ENCODE measurements at places on chromosomes 16 and 17.

GRCh38 chr17:75346906-75347305, 57.7 kb upstream of the SLC25A19 start:
- no peak for DNase-seq

- no peak for DNase-seq
Measured at GRCh38 chr16:69927056-69927757, 23.9 kb upstream of the CLEC18A start.

DNA sequence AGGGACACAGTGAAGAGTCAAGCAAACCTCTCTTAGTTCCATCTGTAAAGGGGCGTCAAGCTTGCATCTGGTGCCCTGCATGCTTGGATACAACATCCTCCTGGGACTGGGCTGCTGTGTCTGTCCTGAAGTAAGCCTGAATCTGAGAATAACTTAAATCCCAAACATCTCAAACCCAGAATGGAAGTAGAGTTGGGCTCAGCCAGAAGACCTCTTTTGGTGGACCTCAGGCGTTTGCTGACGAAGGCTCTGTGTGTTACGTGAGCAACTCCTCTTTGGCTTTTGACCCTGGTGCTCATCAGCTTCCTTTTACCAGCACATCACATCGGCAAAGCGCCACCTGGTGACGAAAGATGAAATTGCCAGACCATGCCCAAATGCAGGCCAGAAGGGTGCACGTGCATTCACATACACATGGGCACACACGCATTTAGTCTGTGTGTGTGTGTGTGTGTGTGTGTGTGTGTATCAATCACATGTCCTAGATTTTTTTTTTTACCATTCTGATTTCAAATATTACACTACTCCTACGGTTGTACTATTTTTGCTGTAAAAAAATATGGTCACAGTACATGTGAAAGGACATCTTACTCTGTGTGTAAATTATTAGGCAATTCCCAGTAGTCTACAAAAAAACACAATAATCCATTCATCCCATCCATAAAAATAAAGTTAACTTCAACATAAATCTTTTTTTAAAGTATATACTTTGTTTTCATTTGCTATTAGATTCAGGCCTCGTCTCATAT, 41.1 kb upstream of the FOXJ1 start:
- peak; percentile 84 for DNase-seq

GRCh38 chr17:19386974-19387920, at the start of gene MFAP4:
MFAP4 (minus strand) TSS chr17:19387190; CDS start chr17:19387155, 35 bp downstream.
- DNase-seq, result no peak

DNA sequence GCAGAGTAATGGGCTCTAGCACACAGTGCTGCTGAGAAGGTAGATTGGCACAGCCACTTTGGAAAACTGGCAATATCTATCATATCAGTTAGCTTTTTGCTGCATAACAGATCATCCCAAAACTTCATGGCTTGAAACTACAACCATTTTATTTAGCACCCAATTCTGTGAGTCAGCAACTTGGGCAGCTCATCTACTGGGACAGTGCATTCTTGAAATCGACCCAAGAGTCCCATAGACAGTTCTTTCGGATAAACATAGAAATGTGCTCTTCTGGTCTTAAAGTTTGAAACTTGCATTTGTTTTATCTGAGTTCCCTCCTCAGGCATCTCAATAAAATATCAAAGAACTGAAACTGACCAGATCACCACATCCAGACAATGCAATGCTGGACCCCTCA, 76.7 kb downstream of the CEP112 start:
- DNase-seq, result no peak

DNA sequence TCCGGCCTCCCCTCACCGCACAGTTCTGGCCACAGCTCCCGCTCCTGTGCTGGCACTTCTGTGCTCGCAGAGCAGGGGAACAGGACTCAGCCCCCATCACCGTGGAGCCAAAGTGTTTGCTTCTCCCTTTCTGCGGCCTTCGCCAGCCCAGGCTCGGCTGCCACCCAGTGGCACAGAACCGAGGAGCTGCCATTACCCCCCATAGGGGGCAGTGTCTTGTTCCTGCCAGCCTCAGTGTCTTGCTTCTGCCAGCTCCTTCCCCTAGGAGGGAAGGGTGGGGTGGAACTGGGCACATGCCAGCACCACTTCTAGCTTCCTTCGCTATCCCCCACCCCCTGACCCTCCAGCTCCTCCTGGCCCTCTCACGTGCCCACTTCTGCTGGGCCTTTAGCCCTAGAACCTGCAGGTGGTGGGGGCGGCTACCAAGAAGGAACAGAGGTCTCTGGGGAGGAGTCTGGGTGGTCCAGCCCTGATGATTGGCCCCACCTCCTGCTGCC, 645 bp upstream of the ELMO3 start:
- no peak for DNase-seq

DNA sequence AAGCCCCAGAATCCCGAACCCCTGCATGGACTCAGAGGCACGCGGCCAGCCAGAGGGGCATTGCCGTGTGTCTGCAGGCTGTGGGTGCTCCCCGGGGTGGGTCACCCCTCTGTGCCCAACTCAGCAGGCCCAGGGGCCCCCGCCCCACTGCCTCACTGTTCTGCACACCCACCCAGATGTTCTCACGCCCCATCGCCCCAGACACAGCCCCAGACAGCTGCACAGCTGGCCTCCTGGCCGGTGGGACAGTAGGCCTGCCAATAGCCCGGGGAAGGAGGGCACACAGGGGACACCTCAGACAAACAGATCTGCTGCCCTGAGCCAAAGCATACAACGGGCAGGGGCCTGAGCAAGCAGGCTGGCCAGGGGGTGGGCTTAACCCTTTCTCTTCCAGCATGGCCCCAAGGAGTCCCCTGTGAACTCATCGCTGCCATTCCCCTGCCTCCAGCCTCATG, 27.6 kb upstream of the NXPH3 start:
- DNase-seq, result no peak

DNA sequence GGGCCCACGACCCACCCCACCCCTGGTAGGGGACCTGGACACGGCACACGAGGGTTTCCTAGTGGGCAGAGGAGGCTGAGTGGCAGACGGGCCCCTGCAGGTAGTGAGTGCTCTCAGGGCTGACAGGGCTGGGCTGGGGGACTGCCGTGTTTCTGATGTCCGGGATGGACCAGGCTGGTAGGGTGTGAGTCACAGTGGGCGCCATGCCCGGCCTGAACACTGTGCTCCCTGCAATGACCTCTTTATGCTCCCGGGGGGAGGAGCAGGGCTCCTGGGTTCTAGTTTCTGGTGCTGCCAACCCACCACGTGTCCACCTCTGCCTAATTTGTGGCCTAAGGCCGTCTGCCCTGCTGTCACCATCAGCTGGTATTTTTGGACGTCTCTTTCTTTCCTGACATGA, 26.3 kb downstream of the ARHGAP23 start:
- DNase-seq, result no peak

GRCh38 chr16:84180519-84181140, 6.2 kb downstream of the TAF1C start:
- DNase-seq, result no peak

GRCh38 chr17:13561606-13562270, 40.0 kb downstream of the HS3ST3A1 start:
- DNase-seq, result no peak

DNA sequence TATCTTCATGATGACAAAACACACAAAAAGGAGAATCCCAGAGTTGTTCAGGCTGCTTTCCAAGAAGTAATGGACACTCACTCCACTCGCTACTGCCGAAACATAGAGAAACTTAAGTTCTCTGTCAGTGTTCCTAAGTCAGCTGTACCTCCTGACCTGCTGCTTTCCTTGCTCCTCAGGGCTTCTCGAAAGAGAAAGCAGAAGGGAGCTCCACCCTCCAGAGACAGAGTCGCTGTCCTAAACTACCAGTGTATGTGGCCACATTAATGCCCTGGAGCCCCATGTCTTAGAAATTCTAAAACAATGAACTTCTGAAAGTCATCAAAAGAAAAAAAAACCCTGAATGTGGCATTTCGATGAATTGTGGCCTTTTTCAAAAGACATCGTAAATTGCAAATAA, 390.8 kb upstream of the MON1B start:
- no peak for DNase-seq

- no peak for DNase-seq
Measured at GRCh38 chr16:13527332-13527731, 392.6 kb upstream of the ERCC4 start.

DNA sequence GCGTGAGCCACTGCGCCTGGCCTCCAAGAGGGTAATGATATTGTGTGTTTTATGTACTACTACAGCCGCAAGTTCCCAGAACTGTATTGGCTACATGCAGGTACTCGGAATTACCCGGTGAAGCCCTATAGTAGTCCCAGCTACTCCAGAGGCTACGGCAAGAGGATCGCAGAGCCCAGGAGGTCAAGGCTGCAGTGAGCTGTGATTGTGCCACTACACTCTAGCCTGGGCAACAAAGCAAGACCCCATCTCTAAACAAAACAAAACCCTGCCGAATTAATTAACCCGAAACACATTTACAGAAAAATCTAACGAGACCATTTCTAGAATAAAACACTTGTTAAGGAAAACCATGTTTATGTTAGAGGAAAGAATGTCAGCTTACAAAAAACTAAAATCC, 2.2 kb upstream of the USP22 start:
- no peak for DNase-seq

GRCh38 chr17:31318851-31319661, 2.4 kb downstream of the EVI2A start:
- no peak for DNase-seq

DNA sequence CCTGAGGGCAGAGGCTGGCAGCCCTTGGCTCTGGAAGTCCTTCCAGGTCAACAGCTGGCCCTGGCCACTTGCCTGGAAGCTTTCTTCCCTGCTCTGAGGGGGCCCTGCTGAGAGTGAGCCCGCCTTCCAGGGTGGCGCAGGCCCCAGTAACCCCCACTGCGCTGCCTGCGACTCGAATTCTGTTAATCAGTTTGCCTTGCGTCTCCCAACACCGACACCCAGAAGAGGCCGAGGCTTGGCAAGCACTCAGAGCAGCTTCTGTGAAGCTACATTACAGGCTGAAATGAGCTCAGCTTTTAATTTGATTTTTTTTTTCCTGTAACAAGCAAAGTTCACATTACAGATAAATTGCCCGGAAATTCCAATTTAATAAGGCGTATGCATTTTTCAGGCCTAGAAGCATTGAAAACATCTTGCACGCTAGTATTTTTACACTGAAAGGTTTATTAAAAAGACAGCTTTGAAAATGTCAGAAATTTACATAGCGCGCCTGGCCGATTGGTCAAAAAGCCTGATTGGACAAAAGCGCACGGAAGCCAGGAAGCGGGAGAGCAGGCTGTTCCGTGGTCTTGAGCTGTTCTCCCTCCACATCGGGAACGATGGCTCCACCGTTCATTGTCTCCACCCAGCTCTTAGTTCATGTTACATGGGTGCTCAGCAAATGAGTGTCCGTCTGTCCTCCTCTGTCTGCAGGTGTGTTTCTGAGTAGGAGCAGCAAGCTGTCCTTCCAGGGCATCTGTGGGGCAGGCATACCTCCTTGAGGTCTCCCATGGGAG, 65.5 kb upstream of the HSBP1 start:
- no peak for DNase-seq

GRCh38 chr17:50133028-50133768, 3.2 kb upstream of the SAMD14 start:
- DNase-seq, result no peak

GRCh38 chr16:23570992-23571632, 13.6 kb downstream of the UBFD1 start:
- no peak for DNase-seq

DNA sequence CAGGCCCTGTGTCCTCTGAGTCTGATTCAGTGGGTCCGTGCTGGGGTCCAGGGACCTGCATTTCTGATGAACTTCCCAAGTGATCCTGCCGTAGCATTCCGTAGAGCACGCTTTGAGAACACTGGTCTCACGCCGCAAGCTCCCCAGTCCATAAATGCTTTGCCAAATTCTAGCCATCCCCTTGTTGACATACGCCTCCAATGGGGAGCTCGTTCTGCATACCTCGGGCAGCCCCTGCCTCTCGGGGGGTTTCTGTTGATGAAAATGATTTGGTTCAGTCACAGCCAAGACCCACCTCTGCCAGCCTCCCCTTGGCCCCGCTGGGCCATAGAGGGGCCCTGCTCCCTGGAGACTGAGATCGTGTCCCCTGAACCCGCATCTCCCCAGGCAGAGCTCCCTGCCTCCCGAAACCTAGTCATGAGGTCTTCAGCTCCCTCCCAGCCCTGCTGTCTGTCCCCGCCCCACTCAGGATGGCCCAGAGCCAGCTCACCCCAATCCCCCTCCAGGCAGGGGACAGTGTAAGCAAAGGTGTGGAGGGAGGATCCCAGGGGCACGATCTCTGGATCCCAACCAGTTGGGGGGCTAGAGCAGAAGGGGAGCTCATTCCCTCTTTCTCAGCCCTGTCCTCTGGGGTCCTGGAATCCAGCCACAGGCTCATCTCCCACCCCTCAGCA, 16.2 kb upstream of the SPNS2 start:
- no peak for DNase-seq

GRCh38 chr17:47714773-47715396, 18.2 kb upstream of the TBX21 start:
- no peak for DNase-seq

DNA sequence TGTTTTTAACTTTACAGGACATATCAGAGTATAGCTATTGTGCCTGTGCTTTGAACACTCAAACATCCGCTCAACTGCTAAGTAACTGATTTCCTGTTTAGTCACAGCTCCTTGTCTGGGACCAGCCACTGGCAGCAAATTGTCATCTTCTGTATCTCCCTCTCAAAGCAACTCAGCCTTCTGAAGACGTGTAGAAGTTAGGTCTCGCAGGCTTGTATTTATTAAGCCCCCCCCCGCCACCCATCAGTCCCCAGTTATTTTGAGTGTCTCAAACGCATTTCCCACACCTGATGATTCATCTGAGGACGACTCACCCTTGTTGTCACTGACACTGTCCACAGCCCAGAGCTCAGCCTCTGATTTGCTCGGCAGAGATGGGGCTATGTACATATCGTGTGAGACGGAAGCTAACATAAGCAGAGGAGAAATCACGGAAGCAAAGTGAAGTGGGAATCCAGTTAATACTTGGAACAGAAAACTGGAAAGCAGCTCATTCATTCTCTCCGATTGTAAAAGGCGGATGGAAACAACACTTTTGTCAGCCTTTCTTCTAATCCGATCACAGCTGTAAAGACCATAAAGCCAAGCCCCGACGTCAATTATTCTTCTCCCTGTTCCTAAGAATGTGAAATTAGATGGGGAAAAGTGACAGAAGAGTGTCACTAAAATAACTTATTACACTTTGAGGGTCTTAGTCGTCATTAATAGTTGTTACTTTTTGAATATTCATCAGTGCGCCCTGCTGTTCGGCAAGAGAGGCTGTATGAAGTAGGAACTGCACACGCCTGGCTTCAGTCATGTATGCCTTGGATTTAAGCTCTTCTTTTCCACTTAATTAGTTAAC, 64.2 kb downstream of the PITPNC1 start:
- no peak for DNase-seq

DNA sequence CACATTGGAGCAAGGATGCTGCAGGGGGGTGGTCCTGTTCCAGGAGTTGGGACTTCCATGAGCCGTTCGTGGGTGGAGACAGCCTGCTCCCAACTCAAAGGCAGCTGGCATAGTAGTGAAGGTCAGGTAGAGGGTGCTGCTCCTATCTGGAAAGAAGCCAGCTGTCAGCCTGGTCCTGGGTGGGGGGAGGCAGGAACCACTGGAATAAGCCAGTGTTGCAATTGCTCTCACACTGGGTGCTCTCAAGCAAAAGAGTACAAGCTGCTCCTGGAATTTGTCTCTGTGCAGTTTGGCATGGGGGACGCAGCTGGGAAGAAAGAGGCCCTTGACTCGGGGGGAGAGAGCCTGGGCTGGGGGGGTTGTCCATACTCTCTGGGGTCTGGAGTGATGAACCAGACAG, 8.7 kb downstream of the CACNG5 start:
- DNase-seq, result no peak

GRCh38 chr17:46192439-46193150, 634 bp downstream of the KANSL1 start:
- DNase-seq, result no peak
